ENCODE measurements at places on chromosomes 16 and 17. TPM values are rescaled to one million over a fixed set of nuclear protein-coding genes. Genes with fewer than 3 reads are reported as not detected.

Gene PDE6G
- 0.63 TPM for total RNA-seq

Gene KRTAP9-2
- total RNA-seq: not detected

Gene EZH1
- 26.7 TPM for total RNA-seq

Gene BORCS6
- 3.8 TPM for total RNA-seq

Gene CCL4
- total RNA-seq: not detected

Gene CAPNS2
- 1.7 TPM for total RNA-seq

Gene OTOP3
- total RNA-seq: not detected

Gene CNGB1
- not detected for total RNA-seq

Gene EIF3CL
- 86.9 TPM for total RNA-seq

Gene SNAI3
- not detected for total RNA-seq

Gene NPW
- total RNA-seq: not detected

Gene VMP1
- 234 TPM for total RNA-seq

Gene ZNF469
- 7.0 TPM for total RNA-seq

Gene WNT9B
- total RNA-seq: not detected

Gene CD300H
- total RNA-seq: not detected

Gene YBX2
- not detected for total RNA-seq

Gene GPR139
- total RNA-seq: not detected

Gene ALDH3A2
- total RNA-seq: 59.7 TPM

Gene PLLP
- total RNA-seq: not detected

Gene CDH3
- not detected for total RNA-seq

Measured in fibroblast of the aortic adventitia (primary cell).